Stimulated activated naive CD8-positive, alpha-beta T cell treated with anti-CD3 and anti-CD28 coated beads, Interleukin-15, Interleukin-2, amounts not matched to agents 100 U/mL and 50 U/mL, for 24 hours (primary cell): ENCODE measurements at places on chromosomes 1 and 21.

GRCh38 chr21:43364851-43365424, 62.0 kb downstream of the SIK1 start:
- no peak for DNase-seq

DNA sequence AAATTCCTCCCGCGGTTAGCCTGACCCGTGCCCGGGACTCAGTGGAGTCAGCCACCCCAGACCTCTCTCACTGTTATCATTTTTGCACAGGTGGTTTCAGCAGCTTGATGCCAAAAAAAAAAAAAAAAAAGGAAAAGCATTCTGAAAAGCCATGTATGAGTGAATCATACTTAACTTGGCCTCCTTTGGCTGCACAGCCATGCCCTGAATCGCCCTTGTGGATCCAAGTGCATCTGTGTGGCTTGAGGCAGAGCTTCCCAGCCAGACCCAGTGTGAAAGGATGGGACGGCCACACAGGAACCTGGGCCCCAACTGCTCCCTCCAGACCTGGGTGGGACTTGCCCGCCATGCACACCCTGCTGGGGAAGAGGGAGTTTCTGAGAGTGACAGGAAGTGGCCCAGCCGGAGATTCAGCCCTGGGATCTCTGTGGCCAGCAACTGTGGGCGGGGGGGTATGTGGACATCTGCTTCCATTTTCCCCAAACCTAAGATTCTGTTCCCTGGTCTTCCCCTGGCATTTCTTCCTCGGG, 8.6 kb downstream of the YBEY start:
- peak; percentile 15 for DNase-seq

DNA sequence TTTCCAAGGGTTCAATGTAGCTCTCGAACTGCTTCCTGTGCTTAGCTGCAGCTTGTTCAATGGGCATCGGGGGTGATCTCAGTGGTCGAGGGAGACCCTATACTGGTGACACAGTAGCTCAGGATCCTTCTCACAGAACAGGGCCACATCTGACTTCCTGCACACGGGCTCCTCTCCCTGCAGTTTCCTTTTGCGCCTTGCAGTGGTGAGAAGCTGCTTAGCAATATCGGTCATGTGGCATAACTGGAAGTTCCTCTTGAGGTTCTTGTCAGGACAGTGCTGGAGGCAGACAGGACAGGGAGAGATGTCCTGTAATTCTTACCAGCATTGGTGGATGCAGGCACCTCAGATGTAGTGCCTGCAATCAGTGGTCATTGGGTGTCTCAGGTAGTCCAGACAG, 140.5 kb upstream of the MAP1LC3C start:
- no peak for DNase-seq

- DNase-seq: no peak
Measured at GRCh38 chr1:65235867-65236805, 73.2 kb upstream of the DNAJC6 start.

- no peak for DNase-seq
Measured at GRCh38 chr1:39305555-39305954, 101.1 kb downstream of the MACF1 start.

DNA sequence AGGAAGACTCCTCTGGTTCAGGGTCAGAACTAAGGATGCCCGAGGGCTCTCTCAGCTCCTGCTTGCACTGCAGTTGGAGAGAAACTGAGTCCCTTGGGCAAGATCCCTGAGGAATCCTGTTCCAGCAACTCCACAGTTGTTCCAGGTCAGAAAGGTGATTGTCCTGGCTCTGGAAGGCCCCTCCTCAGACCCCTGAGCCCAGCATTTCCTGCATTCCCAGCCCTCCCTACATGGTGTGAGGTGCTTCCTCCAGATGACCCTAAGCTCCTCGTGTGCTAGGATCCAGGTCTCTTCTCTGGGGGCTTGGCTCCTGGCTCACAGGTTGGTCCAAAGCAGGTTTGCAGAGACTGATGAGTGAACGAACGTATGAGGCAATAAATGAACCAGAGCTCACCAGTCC, 11.5 kb downstream of the LDLRAD1 start:
- no peak for DNase-seq

- no peak for DNase-seq
Measured at GRCh38 chr1:109570414-109570813, 22.0 kb downstream of the GNAI3 start.

DNA sequence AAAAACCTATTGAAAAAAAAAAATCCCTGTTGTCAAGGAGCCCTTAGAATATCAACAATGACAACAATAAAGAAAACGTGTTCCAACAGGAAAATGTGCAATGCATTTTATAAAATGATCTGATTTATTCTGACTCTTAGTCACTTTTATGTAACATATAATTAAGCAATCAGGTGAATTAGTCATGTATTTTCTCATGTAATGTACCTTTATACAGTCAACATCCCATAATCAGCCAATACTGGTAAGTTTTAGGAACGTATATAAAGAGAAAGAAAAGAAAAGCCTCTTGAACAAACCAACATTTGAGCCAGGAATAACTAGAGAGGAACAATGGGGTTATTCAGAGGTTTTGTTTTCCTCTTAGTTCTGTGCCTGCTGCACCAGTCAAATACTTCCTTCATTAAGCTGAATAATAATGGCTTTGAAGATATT, at the start of gene CLCA4:
CLCA4 (plus strand) TSS at position 292 of the 435 bp plus-strand sequence; CDS start at position 334, 42 bp downstream.
- no peak for DNase-seq

- no peak for DNase-seq
Measured at GRCh38 chr21:44485796-44486195, 30.5 kb downstream of the LRRC3 start.

- no peak for DNase-seq
Measured at GRCh38 chr21:39057121-39057520, 126.1 kb downstream of the PSMG1 start.

DNA sequence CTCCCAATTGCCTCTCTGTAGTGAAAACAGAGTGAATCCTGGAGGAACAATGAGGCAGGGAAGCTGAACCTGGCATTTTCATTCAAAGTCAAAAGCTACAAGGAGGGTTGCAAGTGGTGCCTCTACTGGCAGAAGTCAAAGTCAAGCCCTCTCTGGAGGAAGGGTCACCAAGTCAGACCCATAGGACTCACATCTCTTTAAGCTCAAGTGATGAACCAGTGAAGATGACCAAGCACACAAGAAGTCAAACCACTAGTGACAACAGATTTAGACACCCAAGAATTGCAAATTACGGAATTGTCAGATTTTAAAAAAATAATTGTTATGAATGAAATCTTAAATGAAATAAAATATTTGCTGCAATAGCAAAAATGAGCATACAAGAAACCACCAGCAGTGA, 81.1 kb upstream of the ATP1B1 start:
- DNase-seq: no peak

GRCh38 chr1:184827600-184828368, 73.1 kb upstream of the EDEM3 start:
- DNase-seq: no peak

DNA sequence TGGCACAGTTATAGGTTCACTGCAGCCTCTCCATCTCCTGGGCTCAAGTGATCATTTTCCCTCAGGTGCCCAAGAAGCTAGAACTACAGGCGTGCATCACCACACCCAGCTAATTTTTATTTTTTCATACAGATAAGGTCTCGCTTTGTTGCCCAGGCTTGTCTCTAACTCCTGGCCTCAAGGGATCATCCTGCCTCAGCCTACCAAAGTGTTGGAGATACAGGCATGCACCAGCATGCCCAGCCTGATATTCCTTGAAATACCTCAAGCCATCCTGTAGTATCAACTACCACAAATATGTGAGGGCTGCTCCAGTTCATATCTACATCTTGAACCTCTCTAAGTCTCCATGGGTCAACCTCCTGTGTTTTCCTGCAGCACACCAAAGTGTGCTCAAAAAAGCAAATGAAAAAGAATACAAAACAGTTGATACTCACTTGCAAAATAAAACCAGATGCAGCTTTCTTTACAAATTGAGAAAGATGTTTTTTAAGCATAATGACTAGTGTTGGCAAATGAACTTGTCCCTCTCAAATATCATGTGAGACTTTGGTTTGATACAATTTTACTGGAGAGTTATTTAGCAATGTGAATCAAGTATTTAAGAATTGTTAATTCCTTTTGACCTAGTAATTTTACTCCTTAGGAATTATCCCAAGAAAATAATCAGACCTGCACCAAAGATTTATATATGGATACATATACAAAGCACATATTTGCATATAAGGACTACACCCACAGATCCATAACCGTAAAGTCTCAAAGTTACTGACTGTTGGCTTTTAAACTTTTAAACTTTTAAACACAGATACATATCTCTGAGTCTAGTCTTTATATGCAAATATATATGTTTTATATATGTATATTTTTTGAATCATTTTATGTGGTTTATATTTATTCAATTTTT, 197.7 kb downstream of the NRIP1 start:
- no peak for DNase-seq

- DNase-seq: no peak
Measured at GRCh38 chr1:240559781-240560180, 52.2 kb downstream of the GREM2 start.

GRCh38 chr1:165330483-165330882, 26.0 kb downstream of the LMX1A start:
- no peak for DNase-seq

DNA sequence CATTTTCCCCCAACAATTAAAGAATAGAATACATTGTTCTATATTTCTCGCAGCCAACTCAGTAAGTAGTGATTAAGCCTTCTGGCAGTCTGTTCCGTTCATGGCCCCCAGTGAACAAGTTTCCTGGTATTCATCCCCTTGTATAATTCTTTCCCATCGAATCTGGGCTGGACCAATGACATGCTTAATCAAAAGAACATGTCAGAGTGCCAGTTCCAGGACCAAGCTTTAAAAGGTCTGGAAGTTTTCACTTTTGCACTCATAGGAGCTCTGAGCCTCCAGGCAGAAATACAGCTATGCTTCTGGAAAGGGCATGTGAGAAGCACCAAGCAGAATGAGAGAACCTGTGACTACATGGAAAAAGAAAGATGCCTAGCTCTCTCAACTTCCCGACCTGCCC, 22.5 kb upstream of the DPYD start:
- DNase-seq: no peak

DNA sequence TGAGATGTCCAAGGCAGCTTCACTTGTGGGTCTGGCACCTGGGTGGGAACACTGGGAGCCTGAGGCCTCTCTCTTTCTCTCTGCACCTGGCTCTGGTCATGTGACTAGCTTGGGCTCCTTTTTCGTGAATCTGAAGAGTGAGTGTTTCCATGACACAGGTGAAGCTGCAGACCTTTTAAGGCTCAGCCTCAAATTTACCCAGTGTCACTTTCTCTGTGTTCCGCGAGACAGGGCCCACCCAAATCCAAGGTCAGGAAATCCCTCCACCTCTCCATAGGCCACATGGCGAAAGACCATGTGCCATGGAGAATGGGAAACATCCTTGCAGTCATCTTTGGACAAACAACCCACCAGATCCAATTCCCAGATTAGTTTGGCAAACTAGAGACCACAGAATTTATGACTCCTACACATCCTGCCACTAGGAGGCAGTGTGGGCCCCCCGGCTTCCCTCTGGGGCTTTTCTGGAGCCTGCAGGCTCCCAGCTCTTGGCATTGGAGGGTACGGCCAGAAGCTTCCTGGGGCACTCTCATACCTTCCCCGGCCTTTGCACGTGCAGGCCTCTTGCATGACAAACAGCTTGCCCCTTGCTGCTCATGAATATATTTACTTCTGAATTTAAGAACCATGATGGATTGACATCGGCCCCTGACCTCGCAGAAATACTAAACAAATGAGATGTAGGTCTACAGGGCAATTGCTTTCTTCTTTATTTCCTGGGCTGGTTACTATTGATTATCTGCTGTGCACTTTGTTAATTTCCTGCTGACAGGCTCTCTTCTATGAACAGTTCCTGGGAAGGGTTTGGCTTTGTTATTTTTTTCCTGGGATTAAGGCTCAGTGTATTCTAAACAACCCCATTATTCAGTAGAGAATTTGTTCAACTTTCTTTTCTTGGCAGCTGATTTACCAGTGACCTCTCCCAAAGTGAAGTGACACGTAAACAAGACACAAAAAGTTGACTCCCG, 180.7 kb downstream of the KAZN start:
- DNase-seq: peak; percentile 51

DNA sequence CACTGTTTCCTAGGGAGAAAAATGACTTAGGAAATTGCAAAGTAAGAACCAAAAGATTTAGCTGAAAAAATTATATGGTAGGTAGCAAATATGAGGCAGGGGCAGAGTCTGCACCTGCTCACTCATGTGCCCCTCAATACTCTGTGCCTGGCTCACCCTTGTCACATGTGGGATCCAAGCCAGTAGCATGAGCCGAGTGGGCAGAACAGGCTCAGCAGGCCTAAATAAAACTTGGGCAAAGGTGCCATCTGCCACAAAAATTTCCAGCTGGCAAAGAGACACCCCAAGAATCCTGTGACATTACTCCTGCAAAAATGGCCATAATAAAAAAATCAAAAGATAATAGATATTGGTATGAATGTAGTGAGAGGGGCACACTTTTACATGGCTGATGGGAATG, 1321.2 kb downstream of the NCAM2 start:
- DNase-seq: no peak

DNA sequence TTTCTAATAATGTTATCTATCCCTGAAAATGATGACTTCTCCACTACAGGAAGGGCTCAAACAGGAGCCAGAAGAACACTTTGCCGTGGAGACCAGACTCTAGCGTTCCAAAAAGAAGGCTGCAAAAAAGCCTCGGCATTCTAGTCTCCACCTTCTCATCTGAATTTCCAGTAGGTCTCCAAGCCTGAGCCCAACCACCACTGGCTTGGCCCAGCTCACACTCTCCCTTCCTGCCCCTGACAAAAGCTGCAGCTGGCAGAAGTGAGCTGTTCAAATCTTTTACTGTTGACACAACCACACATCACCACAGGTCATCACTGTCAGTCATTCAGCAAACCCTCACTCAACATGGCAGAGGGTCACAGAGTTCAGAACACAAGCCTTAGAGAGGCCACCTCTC, 69.3 kb downstream of the CAMK2N1 start:
- DNase-seq: no peak

DNA sequence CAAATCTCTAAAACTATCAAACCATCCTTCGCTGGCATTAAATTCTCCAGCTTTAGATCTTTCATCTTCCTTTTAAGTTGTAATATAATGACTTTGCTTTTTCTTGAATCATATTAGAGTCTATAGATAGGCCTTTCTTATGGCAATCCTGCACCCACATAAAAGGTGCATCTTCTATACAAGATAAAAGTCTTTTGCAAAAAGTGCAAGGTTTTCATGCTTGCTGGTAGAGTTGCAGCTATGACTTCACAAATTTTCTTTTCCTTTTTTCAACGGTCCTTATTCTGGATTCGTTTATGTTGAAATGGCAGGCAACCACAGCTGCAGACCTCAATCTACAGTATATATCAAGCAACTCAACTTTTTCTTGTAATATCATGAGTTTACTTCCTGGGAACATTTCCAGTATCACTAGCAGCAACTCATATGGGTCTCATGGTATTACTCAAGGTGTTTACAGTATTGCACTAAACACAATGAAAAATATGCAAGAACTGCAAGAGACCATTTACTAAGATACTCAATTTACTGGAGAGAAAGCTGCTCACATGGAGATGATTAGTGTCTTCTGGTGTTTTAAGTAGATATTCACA, 22.1 kb downstream of the OMA1 start:
- DNase-seq: no peak

DNA sequence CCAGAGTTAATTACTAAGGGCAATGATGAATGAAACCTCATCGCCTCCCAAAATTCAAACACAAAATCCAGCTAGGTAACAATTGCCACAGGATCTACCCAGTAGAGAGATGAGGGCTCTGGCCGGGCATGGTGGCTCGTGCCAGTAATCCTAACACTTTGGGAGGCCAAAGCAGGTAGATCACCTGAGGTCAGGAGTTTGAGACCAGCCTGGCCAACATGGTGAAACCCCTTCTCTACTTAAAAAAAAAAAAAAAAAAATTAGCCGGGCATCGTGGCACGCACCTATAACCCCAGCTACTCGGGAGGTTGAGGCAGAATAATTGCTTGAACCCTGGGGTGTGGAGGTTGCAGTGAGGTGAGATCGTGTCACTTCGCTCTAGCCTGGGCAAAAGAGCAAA, 15.8 kb downstream of the CD2 start:
- peak; percentile 43 for DNase-seq
